Stimulated activated CD4-positive, alpha-beta T cell treated with anti-CD3 and anti-CD28 coated beads, Interleukin-12 subunit alpha, Interleukin-12 subunit beta, amount 100 ng/mL, for 24 hours (primary cell): ENCODE measurements at places on chromosomes 3 and 15.
A peak's percentile ranks its signal among the peaks of the same experiment; 100 is the strongest.

GRCh38 chr3:52532838-52533622 lies 627 bp downstream of the NT5DC2 start:
- DNase-seq = no peak

GRCh38 chr3:97264180-97264579 lies 449.8 kb downstream of the EPHA6 start:
- no peak for DNase-seq

DNA sequence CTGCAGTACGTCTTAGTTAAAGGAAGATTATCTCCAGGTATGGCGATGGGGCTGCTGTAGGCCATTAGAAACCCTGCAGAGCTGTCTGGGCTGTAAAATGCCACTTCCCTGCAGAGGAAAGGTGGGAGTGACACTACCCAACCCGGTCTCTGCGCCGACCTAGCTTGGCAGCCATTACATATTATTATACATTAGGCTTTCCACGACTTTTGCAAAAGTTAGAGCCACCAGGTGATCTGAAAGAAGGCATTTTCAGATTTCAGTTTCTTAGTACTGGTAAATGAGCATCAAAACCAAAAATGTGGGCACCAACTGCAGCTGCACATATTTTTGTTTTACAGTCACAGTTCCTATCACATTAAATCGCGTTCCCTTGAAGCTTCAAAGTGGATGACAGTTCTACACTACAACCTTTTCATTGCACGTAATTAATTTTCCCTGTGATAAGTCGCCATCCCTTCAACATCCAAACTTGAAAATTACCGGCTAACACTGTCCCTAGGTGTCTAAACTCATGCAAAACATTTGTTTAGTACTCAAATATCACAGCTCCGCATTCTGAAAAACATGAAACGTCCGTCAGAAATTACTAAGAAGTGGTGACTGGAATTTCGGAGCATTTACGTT lies 81.4 kb upstream of the CHD2 start:
- DNase-seq = no peak

- no peak for DNase-seq
Observed at GRCh38 chr3:76834657-76835056, 205.2 kb upstream of the ROBO2 start.

- DNase-seq = no peak
Observed at GRCh38 chr15:89795996-89796395, 18.7 kb downstream of the ANPEP start.

- DNase-seq = no peak
Observed at GRCh38 chr3:110343945-110344344, 727.7 kb upstream of the NECTIN3 start.

DNA sequence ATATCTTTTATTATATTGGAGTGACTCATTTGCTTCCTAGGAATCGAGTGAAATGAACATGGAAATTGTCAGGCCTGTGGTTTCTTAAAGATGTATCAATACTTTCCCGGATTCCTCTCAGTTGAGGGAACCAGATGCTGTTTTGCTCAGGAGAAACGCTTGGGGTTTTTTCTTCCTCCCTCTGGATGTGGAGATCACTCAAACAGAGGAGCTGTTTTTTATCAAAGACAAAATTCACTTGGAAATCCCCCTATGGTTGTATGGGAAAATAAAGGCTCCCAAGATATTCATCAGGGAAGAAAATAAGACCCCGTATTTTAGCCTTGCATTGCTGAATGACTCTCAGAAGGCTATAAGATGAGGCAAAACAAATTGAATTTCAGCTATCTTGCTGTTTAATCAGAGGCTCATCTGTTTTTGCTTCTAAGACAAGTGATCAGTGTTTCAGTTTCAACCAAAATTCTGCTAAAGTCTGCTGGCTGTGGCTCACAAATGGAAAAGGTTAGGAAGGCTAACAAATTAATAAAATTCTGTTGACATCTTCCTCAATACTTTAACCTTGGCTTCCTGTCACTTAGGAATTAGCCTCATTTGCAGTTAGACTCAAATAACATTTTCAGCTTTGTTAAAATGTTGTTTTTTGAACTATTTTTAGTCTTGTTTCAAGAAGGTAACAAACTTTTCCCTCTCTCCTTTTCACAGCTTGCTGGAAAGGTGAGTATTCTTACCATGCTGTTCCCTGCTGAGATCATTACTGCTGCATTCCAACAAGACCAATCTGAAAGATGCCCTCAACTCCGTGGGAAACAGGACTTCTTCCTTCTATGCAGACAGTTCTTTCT lies 83.6 kb downstream of the COL6A5 start:
- DNase-seq = no peak

GRCh38 chr15:25728816-25729215 lies 134.3 kb downstream of the ATP10A start:
- no peak for DNase-seq

DNA sequence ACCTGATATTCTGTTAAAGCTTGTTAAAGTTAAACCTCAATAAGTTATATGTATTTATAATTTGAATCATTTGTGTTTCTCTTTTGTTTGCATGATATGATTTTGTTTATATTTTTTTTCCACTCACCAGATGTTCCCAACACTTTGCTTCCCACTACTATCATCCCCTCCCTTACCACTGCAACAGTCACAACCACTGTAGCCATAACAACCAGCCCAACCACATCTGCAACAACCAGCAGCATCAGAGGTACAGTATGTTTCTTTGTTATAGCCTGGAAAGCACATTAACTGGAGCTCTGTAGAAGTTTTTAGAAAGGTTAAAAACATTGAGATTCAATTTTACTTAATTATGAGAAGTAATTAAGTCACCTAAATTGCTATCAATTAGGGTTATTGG lies 1011.9 kb downstream of the VGLL3 start:
- no peak for DNase-seq

DNA sequence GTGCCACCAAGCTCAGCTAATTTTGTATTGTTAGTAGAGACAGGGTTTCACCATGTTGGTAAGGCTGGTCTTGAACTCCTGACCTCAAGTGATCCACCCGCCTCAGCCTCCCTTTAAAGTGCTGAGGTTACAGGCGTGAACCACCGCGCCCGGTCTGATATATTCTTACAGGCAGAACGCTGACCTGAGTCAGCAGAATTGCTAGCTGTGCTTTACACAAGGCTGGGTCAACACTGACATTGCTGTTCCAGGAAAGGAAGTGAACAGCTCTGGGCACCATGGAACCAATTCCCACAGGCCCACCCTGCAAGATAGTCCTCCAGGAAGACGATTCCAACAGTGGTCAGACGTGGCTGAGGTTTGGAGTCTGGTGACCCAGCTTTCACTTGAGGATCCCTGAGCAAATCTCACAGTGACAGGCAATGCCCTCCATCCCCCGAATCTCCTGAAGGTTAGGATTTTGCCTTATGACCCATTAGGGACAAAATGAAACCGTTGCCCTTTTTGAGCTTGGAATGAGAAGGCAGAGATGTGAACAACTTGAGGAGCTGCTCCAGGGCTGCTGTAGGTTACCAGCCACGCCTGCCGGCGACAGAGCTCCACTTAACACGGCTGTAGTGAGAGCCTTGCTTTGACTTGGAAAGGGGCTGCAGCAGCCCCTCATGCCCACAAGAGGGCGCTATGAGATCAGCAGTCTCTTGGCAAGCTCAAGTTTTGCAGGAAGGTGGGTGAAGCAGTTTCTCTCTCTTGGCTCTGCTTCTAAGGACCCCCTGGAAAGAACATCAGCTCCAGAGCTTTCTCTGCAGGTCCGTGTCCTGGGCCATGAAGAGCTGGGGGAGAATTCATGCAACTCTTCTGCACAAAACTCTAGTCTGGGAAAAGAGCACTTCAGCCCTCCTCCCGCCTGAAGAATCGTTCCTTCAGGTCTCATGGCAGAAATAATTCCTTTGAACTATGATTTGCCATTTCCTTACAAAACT lies 74.1 kb downstream of the SENP2 start:
- DNase-seq = peak; percentile 39

GRCh38 chr15:49427372-49427771 lies 4.3 kb downstream of the FGF7 start:
- DNase-seq = no peak

DNA sequence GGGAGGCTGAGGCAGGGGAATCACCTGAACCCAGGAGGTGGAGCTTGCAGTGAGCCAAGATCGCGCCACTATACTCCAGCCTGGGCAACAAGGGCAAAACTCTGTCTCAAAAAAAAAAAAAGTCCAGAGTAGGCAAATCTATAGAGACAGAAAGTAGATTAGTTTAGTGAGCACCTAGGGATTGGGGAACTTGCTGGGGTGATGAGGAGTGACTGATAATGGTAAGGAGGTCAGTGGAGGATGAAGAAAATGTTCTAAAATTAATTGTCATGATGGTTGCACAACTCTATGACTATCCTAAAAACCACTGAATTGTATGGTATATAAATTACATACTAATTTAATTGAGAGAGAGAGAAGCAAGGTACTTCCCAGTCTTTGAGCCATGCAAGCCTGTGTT lies 27.8 kb upstream of the LYZL4 start:
- DNase-seq = no peak

DNA sequence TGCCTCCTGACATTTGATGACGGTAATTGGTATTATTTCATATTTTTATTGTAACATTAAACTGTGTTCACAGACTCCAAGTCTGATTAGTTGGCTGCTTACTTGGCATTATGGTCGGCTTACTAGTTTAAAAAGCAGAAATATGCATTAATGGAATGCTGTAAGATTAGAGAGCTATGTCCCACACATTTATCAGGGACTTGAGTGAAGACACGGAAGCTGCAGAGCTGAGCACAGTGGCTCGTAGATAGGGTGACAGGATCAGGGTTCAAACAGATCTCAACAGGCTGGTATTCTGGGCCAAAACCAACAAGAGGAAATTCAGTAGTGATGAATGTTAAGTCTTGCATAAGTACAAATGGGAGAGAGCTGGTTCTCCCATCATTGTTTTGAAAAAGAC lies 113.8 kb downstream of the ADAMTSL3 start:
- no peak for DNase-seq

- DNase-seq = no peak
Observed at GRCh38 chr3:148718982-148719862, 21.5 kb downstream of the AGTR1 start.

- no peak for DNase-seq
Observed at GRCh38 chr3:10550705-10551104, 45.3 kb upstream of the ATP2B2 start.

GRCh38 chr3:185916042-185916833 lies 21.6 kb downstream of the TRA2B start:
- DNase-seq = no peak

DNA sequence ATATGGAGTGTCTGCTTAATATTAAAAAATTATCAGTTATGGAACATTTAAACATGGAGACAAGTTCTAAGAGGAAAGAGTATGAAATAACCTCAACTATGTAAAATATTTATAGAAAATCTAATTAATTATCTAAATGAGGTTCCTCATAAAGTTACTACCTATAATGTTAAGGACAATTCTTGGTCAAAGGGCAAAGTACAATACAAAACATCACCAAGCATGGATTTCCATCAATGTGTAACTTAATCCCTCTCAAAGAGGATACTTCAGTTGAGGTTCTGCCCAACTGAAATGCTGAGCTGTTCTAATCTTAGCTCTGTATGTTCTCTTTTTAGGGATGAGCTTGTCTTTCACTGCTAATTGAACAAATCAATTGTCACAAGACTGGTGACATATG lies 56.0 kb upstream of the CHRM5 start:
- no peak for DNase-seq

- peak; percentile 21 for DNase-seq
Observed at GRCh38 chr3:16374047-16374934, 109.3 kb downstream of the OXNAD1 start.

DNA sequence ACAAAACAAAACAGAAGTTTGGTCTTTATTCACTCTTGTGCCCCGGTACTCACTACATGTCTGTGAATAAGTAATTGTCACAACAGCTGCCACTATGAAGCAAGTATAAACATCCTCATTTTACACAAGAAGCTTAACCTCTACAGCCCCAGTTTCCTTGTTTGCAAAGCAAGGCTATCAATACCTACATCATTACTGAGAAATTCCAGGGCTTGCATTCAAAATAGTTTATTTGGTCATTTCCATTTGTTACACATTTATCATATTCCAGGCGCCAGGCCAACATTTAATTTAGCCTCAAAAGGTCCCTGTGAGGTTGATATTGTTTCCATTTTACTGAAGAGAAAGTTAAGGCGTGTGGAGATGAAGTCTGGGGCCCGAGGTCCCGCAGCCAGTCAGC lies 161.4 kb upstream of the LRTM1 start:
- DNase-seq = no peak
